KBM-7 (cell line): ENCODE measurements at places on chromosomes 6 and 20.

- DNase-seq, result no peak
These were observed 33.5 kb downstream of the CYB5R4 start for GRCh38 chr6:83893024-83893423.

- DNase-seq, result peak; percentile 69
These were observed 719 bp upstream of the EDN1 start for GRCh38 chr6:12289365-12289919.

GRCh38 chr20:53829255-53829723 is 235.7 kb upstream of the ZNF217 start:
- peak; percentile 47 for DNase-seq

- DNase-seq, result no peak
These were observed 60.6 kb upstream of the MRPS10 start for GRCh38 chr6:42278131-42278853.

DNA sequence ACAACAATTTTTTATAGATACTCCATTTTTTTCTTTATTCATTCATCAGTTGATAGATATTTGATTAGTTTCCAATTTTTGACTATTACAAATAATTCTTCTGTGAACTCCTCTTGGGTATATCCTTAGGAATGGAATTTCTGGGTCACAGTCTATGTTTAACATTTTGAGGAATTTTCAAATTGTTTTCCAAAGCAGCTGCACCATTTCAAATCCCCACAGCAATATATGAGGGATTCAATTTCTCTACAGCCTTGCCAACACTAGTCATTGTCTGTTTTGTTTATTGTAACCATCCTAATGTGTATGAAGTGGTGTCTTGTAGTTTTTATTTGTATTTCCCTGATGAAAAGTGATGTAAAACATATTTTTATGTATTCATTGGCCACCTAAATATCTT is 320.3 kb upstream of the DEFB112 start:
- no peak for DNase-seq

DNA sequence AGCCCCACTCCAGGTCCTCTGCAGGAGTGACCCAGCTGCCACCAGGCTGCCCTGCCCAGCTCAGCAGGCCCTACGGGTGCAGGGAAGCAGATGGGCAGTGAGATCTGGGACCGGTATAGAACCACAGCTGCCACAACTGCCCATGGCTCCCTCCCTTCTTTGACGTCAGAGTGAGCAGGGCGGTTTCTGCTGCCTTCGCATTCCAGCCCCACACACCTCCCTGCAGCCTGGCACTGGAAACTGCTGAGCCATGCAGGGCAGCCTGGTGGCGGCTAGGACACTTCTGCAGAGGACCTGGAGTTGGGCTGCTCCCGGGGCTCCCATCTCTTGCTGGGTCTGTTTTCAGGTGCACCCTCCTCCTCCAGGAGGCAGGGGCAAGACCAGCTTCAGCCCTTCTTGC is 101.6 kb upstream of the CD93 start:
- DNase-seq, result no peak

DNA sequence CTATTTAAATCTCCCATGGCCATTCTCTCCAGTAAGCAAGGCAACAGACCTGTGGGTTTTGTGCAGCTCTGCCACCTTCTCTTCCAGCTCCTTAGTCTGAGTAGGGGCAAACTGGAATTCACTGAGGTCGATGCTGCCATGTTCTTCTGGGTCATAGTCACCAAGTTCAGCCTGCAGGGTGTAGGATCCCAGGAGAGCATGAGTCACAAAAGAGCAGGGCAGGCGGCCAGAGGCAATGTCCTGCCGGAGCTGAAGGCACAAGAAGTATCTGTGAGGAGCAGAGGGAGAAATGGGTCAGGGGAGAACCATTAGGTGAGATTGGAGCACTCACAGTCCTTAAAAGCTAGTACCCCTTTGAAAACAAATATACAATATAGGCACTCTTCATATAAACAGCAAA is 73.7 kb downstream of the SMLR1 start:
- no peak for DNase-seq

GRCh38 chr20:58905236-58905635 is 52.7 kb downstream of the GNAS start:
- no peak for DNase-seq

DNA sequence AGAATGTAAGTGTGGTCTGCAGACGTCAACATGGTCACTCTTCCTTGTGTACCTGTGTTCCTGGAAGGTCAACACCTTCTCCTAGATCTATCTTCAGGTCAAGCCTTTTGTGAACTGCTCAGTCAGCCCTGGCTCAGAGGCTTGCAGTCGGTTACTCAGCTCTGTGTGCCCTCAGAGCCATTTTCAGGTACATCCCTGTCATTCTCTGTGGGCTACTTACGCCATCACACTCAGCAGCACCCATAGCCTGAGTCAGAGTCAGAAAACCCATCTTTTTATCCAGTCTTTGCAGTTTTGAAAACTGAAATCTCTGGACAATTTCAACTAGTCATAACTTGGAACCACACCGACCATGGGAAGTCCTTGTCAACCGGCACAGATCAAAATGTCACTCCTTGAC is 35.3 kb downstream of the TGM3 start:
- no peak for DNase-seq

- no peak for DNase-seq
These were observed 986.2 kb upstream of the CITED2 start for GRCh38 chr6:140360651-140361050.

DNA sequence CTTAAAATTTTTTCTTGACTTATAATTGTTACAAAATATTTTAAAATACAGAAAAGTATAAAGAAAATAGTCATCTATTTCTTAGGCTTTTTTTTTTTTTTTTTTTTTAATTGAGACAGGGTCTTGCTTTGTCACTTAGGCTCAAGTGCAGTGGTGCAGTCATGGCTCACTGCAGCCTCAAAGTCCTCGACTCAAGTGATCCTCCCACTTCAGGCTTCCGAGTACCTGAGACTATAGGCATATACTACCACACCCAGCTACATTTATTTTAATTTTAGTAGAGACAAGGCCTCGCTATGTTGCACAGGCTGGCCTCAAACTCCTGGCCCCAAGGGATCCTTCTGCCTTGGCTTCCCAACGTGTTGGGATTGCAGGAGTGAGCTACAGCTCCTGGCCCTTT is 5.3 kb upstream of the ACAT2 start:
- DNase-seq, result no peak

GRCh38 chr6:7085911-7086310 is 21.9 kb upstream of the RREB1 start:
- DNase-seq, result no peak

- no peak for DNase-seq
These were observed 360.4 kb downstream of the HAO1 start for GRCh38 chr20:7579888-7580287.

DNA sequence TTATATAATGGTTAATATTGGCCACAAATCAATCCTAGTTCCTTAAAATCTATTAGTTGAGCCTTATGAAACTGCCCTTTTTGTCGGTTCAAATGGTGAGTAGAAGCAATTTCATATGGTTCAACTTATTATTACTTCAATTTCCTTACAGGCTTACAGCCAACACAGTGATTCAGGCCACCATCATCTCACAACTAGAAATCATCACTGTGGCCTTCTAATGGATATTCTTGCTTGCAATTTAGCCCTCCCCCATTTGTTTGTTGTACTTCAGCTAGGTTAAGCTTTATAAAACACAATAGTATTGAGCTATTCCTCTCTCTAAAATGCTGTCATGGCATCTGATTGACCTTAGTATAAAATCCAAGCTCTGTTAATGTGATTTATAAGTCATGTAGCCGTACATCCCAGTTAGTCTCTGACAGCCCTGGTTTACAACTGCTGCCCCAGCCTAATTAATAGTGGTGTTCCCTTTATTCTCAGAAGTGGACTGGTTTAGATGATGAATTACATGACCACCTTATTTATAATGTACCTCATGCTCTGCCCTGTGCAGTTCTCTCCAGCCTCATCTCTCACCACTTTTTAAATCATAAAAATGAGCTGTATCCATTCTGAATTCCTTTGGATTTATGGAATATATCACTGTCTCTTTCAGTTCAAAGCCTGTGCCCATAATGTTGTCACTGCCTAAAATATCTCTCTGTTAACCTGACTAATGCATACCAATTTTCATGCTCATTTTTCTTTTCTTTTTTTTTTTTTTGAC is 36.7 kb downstream of the LAMA2 start:
- DNase-seq, result no peak

GRCh38 chr6:148140772-148141557 is 201.7 kb upstream of the SASH1 start:
- no peak for DNase-seq

GRCh38 chr6:136568129-136568528 is 17.9 kb upstream of the MAP7 start:
- no peak for DNase-seq

DNA sequence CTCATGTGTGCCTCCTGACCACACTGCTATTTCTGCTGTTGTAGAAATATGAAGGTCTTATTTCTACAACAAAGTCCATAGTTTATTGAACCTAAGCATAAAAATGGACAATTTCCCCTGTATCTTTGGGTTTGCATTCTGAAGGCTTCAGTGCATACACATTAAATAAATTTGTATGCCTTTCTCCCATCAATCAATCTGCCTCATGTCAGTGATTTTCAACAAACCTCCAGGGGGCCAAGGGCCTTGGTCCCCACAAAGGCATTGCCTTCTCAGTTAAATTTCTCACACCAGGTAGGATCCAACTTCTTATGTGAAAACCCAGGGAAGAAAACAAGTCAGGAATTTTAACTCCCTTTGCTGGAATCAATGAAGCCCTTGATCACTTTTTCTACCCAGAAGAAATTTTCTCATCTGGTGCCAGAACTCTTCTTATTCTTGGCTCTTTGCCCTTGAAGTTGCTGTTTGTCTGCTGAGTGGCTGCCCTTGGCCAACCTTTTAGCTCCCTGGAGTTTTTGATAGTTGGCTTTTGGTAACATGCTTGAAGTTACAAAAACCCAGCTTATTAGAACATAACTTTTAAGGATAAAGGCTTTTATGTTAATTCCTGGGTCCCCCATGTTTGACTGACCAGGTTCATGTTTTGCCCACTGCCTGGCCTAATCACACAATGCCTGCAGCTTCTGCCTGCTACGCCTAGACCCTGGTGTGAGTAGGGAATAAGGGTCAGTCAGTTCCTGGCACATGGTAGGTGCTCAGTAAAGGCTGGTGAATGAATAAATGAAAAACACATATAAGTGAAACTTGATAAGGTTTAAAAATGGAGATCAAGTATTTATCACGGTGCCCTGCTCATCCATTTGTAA is 37.0 kb downstream of the SHLD1 start:
- DNase-seq, result no peak

GRCh38 chr6:31945507-31946369 is at the start of gene CFB:
TSS of gene CFB (plus strand) at chr6:31946095. CDS start at chr6:31946222, 127 bp downstream.
- no peak for DNase-seq

- DNase-seq, result no peak
These were observed 7.0 kb upstream of the PLTP start for GRCh38 chr20:45918779-45919537.

DNA sequence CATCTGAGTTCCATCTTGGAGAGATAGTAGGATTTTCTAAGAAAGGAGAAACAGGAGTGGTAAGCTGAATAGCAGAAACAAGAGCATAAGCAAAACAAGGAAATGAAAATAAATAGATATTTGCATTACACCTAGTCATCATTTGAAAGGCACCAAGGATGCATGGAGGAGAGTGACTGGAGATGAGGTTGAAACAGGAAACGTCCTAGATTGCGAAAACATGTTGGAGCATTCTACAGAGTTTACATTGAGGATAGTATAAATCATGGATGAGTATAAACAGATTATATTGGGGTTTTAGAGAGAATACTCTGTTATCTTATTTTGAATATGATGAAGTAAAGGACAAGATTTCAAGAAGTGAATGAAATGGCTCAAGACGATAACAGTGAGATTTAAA is 507.3 kb downstream of the EYS start:
- DNase-seq, result no peak

GRCh38 chr6:134034478-134034877 is 17.9 kb downstream of the SLC2A12 start:
- DNase-seq, result no peak

DNA sequence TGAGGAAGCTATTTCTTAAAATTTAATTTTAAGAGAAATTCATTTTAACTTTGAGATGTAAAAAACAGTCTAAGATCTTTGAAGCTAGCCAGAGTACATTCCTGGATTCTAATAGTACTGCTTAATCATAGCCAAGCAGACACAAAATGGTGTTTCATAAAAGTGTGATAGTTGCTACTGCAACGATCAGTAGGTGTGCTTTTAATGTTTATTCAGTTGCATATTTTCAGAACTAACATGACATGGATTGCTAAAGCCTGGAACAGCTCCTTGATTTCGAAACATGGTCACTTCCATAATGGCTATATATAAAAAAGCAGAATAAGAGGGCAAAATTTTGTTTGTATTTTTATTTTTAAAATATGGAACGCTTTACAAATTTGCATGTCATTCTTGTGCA is 35.5 kb downstream of the SESN1 start:
- DNase-seq, result no peak
